Activated CD4-positive, alpha-beta T cell treated with anti-CD3 and anti-CD28 coated beads for 4 hours (primary cell): ENCODE measurements at places on chromosomes 3 and 15.

DNA sequence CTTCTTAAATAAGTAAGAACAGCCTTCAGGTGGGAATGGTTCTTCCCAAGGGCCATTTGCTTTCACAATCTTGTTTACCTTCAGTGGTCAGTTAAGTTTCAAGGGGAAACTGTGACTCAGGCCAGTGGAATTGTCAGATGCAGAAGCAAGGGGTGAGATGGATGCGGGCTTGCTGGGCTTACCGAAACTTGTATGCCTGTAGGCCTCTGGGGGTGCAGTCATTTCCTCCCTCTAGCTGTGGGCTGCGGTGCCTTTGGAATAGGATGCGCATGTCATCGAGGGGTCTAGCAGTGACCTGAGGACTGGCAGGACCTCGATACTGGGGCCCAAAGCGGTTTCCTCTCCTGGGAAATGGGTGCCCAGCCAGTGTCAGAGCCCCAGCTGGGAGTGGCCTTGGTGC is 121.6 kb downstream of the EEFSEC start:
- DNase-seq = no peak

- DNase-seq = no peak
Measured at GRCh38 chr3:197171481-197172067, 126.8 kb downstream of the DLG1 start.

- no peak for DNase-seq
Measured at GRCh38 chr15:68667800-68668625, 89.2 kb downstream of the CORO2B start.

DNA sequence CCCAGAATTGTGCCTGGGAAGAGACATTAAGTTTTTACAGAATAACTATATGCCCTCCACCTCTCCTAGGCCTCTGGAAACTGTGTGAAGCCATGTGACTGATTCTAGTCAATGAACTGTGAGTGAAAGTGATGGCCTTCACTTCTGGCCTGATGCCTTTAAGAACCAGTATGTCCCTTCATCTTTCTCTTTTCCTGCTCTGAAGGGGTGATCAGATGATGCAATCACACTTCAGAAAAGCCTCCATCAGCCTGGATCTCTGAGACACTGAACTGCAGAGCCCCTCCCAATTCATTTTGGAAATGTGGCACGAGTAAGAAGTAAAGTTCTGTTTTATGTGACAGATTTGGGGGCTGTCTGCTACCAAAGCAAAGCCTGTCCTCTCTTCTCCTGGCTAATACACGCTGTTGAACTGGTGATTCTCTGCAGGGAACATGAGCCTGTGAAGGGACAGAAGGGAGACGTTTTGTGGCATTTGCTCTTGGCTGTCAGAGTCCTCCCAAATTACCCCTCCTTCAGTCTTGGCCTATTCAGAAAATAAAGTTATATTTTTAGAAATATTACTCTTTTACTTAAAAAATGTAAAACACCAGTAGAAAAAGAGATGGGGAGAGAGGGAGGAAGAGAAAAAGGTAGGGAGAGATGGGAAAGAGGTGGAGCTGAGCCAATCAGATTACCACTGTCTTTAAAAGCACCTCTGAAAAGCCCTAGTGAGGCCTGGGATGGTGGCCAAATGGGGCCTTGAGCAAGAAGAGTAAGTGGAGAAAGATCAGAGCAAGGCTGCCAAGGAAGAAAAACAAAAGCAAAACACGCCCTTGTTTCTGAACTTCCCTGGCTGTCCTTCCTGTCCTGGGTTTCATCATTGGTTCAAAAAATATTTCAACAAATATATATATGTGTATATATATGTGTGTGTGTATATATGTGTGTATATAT is 40.9 kb upstream of the RYK start:
- no peak for DNase-seq

DNA sequence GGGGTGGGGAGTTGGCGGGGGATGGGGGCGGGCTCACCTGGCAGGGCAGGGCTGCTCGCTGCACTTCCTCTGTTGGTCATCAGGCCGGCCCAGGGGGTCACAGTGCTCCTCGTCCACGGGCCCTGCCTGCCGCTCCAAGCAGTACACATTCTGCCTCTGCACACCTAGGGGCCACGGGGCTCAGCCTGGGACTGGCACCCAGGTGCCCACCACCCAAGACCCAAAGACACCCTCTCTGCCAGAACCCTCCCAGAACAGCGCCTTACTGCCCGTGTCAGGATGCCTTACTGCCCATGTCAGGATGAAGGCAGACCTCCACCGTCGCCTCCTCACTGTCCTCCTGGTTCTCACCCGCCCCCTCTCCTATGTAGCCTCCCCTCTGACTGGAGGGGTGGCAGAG is 43.2 kb downstream of the ADAMTS7 start:
- DNase-seq = no peak

DNA sequence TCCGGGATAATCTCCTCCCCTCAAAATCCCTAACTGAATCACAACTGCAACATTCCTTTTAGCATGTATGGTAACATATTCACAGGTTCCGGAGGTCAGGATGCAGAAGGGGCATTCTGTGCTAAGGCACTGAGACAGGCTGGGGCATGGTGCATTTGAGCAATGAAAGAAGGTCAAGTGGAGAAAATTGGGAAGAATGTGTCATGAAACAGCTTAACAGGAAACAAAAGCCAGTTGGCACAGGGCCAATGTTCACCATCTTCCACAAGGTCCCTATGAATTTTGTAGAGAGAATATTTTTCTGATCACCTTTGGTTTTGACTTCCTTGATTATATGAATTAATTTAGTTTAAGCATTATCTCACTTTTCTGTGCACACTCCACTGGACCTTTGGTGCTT is 587.7 kb upstream of the NR2F2 start:
- no peak for DNase-seq
